ENCODE measurements at places on chromosomes 12 and 14.

DNA sequence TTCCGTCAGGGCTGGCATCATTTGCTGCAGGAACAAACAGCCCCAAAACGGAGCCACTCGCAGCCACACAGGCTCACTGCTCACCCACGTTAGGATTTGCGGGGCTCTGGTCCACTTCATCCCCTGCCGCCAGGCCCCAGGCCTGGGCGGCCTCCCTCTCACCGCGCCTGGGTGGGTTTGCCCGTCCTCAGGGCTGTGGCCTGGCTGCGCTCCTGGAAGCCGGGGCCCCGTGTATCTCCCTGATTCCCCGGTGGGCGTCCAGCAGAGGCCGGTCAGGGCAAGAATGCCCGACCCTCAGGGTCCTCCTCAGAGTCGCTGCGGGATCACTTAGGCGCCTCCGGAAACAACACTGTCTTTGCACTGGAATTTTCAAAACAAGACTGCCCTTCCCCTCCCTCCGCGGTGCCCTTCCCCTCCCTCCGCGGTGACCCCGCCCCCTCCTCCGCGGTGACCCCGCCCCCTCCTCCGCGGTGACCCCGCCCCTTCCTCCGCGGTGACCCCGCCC is 15.7 kb upstream of the FBRSL1 start:
- DNase-seq, result peak; percentile 46

DNA sequence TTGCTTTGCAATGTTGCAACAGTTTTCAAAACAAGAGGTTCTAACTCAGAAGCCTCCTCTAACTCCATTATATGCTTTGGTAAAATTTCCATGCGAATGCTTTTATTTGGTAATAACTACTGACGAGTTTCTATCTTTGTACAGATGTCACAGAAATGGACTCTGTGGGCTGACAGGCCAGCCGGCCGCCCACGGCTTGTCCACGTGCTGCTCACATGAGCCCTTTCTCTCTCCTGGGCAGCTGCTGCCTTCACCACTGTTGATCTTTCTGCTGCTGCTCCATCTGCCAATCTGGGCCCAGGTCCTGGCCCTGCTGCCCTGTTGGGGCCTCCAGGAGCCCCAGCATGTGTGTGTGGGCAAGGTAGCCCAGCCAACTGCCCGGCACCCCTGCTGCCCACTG is 168.2 kb upstream of the TMEM132C start:
- no peak for DNase-seq

DNA sequence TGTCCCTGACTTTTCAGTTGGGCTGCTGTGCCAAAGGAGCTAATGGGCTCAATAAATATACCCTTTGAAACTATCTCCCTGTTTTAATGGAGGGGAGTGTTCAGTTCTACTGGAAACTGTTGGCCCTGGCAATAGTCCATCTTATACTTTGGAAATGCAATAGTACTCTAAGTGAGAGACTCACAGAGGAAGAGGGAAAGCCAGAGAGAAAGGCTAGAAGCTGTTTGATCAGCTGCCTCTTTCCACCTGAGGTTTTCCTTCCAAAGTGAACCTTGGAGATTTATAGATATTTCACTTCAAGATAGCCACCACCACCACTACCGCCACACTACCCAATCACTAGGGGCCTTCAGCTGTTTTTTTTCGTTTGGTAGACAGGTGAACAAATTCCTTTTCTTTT is 93.6 kb upstream of the CCDC91 start:
- DNase-seq, result no peak

DNA sequence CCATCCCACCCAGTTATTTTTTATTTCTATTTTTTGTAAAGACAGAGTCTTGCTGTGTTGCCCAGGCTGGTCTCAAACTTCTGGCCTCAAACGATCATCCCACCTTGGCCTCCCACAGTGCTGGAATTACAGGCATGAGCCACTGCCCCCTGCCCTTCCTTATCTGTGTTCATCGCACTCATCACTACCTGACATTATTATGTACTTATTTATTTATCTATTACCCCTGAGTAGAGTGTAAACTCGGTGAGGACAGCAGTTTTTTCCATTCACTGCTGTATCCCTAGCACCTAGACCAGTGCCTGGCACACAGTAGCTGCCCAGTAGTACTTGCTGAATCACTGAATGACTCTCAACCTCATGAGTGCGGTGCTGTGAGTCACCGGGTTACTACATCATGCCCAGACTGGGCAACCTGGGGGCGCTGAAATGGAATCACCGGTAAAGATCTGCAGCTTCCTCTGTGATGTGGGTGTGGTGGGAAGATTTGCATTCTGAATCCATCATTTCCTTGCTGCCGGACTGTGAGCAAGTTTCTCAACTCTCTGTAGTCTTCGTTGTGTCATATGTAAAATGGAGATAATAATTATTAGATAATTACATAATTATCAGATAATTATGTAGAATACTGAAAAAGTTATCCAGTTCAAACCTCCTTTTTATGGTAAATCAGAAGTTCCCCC is 81.9 kb upstream of the USP44 start:
- DNase-seq, result no peak

- no peak for DNase-seq
Measured at GRCh38 chr14:73943083-73943482, 6.8 kb downstream of the FAM161B start.

- DNase-seq, result no peak
Measured at GRCh38 chr12:132554845-132555630, 55.3 kb downstream of the LRCOL1 start.

GRCh38 chr14:56895154-56895553 is 84.9 kb upstream of the OTX2 start:
- DNase-seq, result no peak

DNA sequence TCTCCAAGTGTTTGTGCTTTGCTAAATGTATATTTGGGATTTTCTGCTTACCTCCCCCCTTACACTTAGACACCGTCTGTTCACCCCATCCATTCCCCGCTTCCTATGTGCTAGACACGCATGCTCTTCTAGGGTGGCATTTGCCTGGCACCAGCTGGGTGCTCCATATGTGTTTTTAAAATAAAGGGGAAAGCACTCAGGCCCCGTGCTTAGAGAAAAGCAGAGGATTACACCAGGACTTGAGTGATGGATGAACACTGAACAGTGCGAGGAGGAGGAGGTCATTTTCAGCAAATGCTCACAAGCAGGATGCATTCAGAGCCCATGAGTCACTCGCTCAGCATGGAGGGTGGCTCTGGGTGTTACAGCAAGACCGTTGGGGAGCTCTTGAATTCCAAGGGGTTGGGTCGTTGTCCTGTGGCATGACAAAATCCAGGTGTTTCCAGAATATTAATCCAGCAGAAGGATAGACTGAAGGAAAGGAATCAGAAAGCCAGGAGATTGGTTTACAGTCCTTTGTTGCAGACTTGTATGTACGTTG is 2.9 kb upstream of the BDKRB1 start:
- no peak for DNase-seq

- DNase-seq, result no peak
Measured at GRCh38 chr12:108635201-108635996, 1.7 kb upstream of the SELPLG start.

DNA sequence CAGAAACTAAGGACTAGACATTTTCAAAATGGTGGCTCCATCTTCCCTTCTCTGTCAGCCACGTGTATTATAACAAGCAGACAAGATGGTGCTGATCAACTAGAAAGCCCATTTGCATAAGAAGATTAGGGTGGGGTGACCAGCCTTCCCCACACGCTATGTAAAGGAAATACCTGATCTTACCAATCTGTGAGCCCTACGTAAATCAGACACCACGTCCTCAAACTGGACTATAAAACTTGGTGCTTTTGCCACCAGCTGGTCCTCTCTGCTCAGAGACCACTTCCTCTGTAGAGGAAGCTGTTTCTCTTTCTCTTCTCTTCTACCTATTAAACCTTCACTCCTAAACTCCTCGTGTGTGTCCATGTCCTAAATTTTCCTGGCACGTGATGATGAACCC is 101.1 kb upstream of the PLEKHG7 start:
- no peak for DNase-seq

GRCh38 chr14:106039400-106039799 is 513.0 kb downstream of the TMEM121 start:
- DNase-seq, result peak; percentile 66
